Femur (tissue), 1 donor: ENCODE measurements at places on chromosomes 12 and 14.

- DNase-seq, result no peak
These were observed 80.3 kb downstream of the WDR20 start for GRCh38 chr14:102220031-102220430.

- no peak for DNase-seq
These were observed 16.2 kb upstream of the PIP4K2C start for GRCh38 chr12:57574795-57575194.

DNA sequence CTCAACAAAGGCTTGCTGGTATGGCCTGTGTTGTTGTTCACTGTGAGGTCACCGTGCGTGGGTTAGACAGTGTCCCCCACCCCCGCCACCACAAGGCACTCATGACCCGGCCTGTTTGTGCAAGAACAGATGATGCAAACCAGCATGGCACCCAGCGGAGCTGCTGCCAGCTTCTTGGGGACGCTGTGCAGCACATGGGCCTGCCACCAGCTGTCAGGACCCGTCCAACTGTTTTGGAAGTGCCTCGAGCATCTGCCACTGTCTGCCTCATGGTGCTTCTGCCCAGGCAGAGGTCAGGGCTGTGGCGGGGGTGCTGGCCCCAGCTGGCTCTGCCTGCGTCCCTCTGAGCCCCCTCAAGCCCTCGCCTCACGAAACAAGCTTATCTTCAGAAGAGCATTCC, 1.5 kb downstream of the ASB2 start:
- peak; percentile 61 for DNase-seq

DNA sequence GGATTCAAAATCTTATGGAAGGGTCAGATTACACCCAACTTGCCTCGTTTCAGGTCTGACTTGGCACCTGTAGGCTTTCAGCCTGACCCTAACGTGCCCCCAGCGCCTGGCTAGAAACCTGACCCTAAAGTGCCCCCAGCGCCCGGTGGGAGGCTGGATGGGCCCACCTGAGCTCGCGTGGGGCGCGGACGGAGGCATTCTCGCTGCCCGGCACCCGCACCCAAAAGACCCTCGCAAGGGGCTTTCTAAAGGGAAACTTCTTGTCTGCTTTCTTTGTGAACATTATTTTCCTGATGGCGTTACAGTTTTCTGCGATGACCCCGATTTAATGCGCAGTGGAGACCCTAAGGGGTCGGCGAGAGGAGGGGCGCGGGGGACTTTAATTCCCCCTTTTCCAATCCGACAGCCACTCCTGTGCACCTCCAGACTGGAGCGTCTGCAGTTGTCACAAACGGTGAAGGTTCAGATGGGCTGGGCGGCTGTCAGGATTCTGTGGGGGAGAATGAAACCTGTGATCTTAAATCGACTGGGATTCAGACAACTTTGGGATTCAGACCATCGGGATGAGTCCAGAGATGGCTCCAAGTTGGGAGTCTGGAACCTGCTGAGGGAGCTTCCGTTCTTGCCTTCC, 751 bp upstream of the HRK start:
- no peak for DNase-seq
